Renal pelvis (tissue), 12 donors: ENCODE measurements at places on chromosomes 11 and 22.
A peak's percentile ranks its signal among the peaks of the same experiment; 100 is the strongest.

- no peak for DNase-seq
Observed at GRCh38 chr11:58573451-58574104, 2.1 kb downstream of the LPXN start.

DNA sequence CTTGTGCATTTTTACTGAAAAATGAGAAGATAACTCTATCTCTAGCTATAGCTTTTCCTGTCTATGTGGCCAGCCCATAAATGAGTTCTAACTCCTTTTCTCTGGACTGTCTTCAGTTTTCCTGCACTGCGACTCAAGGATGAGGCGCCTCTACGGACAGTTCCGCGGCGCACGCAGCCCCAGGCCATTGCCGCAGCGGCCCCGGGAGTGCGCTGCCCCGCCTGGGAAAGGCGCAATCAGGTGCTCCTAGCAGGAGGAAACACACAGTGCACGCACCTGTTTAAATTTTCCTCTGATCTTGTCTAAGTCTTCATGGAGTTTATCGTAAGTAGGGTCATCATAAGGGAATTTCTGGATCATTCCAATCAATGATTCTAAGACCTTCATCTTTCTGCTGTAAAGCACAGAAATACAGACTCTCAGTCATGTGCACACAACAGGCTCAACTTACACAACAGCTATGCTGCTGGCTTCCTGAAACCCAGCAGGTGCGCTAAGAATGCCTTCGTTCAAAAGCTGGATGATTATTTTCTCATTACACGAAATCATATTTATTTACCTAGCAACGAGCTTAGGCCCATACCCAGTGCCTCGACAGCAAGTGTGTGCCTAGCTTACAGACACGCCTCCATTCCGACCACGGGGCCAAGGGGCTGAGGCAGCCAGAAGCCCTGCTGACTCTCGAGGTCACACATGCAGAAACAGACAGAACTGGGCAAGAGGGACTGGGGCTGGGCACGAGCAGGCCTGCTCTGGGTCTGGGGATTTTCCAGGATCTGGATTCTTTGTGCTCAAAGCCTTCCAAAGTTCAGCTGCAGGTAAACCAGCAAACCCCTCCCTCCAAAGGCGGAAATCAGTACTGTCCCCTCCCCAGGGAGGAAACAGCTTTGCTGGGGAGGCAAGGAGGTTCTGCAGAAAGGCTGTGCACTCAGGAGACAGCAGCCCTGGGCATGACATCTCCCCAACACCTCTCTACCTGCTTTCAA, 7.2 kb downstream of the LTO1 start:
- DNase-seq = no peak

DNA sequence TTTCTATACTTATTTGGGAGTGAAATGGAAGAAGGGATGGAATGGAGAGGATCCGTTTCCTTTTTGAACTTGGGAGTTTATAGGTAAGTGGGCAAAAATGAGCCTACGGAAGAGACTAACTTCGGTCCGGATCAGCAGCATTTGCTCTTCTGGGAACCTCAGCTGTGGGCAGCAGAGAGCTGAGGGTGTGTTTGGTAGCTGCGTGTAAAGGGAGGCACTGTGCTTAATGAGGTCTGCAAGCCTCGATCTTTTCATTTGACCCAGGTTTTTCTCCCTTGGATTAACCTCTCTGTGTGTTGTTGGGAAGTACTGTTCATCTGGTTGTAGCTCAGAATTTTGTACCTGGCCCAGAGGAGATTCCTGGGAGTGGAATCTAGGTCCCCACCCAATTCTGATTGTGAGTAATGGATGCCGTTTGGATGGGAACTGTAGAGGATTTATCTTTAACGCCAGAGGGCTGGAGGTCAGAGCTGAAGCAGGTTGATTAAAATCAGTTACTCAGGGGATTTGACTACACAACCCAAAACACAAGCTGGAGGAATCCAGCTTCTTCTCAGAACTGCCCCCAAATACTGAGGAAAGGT, 201.6 kb upstream of the SORL1-AS1 start:
- DNase-seq = no peak

GRCh38 chr11:102510439-102511135, 20.0 kb downstream of the MMP7 start:
- no peak for DNase-seq

GRCh38 chr22:31841078-31841827, 87.4 kb downstream of the DEPDC5 start:
- DNase-seq = no peak

- peak; percentile 34 for DNase-seq
Observed at GRCh38 chr11:61041755-61042518, 60.4 kb upstream of the CD5 start.

DNA sequence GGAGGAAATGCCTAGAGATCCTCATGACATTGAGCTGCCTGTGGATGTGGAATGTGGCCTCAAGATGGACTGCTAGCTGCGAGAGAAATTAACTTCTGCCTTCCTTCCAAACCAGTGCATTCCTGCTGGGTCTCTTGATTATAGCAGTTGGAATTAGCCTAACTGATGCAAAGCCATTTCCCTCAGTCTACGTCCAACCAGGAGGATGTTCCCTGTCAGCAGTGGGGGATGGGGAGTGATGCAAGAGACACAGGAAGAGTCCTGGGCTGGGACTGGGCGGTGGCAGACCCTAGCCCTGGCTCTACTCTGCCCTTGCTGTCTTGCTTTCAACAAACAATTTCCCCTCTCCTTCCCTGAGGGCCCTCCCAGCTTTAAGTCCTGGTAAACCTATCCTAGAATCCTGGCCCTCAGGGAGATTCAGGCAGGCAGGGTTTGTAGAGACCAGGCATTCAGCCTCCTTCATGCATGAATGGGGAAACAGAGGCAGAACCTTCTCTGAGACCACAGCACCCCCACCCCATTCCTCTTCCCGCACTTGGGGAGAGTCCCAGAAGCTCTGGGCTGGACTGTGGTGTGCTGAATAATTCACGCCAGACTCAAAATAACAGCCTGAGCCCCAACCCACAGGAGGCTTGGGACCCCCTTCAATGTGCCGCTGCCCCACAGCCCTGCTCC, 17.0 kb downstream of the C11orf96 start:
- DNase-seq = no peak

- no peak for DNase-seq
Observed at GRCh38 chr11:120136356-120136755, 1.6 kb downstream of the TRIM29 start.

DNA sequence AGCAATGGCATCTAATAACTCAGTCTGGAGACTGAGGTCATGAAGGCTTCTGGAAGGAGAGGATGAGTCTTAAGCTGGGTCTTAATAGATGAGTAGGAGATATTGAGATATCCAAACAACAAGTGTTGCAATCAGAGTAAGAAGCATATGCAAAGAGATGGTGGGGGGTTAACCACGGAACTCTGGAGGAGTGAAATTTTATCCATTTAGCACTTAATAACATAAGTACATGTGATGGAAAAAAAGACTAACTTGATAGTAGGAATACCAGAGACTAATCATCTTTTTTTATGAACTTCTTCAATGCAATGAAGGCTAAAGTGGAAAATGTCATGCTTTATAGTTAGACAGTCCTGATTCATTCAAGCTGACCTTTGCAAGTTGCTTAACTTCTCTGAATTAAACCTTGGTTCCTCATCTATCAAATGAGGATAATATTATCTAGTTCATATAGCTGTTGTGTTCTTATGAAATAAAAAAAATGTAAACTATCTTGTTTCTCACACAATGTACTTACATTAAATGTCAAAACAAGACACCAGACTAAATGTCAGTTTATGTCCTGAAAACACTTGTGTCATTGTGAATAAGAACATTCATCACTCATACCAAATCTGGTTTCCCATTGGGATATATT, 403.1 kb upstream of the CCDC90B start:
- DNase-seq = no peak

- DNase-seq = peak; percentile 84
Observed at GRCh38 chr11:78417888-78418583, 416 bp upstream of the GAB2 start.

DNA sequence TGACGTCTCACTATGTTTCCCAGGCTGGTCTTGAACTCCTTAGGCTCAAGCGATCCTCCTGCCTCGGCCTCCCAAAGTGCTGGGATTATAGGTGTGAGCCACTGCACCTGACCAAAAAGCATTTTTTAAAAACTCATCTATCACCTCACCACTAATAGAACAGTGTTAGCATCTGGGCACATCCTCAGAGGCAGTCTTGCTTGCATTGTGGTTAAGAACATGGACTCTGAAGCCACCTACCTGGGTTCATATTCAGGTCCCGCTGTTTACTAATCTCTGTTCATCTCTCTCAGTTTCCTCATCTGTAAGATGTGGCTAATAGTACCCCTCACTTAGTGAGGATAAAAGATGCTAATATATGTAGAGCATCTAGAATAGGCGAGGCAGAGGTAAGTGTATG, 90.6 kb downstream of the PACS1 start:
- no peak for DNase-seq

DNA sequence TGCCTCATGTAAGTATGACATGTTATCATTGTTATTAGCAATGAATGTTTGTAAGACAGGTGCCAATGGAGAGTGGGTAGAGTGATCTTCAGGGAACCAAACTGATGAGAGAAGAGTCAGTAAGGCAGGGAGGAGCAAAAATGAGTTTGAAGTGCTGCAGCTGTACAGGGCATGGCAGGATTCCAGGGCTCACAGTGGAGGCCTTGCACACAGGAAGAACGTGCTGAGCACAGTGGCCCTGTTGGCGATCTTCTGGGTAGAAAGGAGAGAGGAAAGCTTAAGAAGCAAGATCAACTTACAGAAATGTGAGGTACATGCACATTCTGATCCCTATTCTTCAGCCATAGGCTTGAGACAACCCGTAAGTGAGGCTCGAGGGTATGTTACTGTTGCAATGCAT, 219.3 kb upstream of the TMEM45B start:
- DNase-seq = no peak

- no peak for DNase-seq
Observed at GRCh38 chr22:46415776-46416519, 80.4 kb downstream of the TRMU start.

GRCh38 chr11:32216749-32217148, 125.9 kb downstream of the RCN1 start:
- DNase-seq = no peak

GRCh38 chr11:11577932-11578911, 43.6 kb downstream of the GALNT18 start:
- DNase-seq = no peak

GRCh38 chr22:37148031-37148651, 1.6 kb downstream of the IL2RB start:
- no peak for DNase-seq

DNA sequence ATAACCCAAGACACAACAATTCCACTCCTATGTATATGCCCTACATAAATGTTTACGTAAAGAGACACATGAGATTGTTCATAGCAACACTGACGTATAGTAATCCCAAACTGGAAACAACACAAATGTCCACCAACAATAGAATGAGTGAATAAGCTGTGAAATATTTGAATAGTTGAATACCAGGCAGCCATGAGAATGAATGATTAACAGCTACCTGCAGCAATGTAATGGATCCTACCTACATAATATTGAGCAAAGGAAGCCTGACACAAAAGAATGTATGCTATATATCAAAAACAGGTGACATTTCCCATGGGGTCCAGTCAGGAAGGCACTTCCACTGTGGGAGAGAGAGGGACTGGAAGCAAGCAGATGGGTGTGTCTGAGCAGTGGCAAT, 92.8 kb upstream of the LINC01488 start:
- no peak for DNase-seq

DNA sequence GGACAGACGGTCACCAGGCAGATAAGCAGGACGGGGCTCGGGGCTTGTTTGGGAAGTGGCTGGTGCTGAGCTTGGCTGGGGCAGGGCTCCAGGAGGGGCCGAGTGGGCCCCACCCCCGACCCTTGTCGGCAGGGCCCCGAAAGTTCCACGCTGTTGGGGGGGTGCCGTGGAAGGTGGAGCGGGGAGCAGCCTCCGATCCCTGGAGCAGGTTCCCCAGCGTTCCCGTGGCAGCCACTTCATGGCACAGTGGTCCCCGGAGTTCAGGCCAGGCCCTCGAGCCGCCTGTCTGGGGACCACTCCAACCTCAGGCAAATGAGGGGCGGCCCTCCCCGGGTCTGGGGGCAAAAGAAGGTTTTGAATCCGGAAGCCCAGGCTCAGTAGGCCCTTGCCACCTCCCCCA, 46.7 kb upstream of the PPARA start:
- DNase-seq = no peak

GRCh38 chr22:42582987-42583386, 29.2 kb downstream of the SERHL2 start:
- no peak for DNase-seq

DNA sequence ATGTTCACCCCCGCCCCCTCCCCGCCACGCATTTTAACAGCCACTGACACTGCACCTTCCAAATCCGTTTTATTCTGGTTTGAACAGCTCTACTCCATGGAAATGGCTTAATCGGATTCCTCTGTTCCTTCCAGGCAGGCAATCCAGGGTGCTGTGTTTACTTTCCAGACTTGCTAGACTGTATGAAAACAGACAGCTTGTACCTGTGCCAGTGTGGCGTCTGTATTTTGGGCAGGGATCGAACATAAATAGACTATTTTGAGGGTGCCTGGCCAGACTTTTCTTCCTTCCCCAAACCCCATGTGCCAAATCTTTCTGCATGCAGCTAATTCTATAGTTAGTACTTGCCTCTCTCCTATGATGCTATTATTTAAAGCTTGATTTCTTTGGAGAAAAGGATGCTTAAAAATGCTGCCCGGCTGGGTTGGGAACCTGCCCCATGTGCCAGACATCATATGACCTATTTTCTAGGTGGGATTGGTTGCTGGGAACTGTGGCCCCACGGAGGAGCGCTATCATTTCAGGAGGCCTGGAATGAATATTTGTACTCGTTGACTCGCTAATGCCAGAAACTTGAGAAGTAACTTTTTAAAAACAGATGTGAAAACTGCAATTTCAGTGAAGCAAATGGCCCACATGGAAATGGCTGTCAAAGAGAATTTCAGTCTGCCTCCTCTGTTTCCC, 814.8 kb downstream of the BRD1 start:
- no peak for DNase-seq

DNA sequence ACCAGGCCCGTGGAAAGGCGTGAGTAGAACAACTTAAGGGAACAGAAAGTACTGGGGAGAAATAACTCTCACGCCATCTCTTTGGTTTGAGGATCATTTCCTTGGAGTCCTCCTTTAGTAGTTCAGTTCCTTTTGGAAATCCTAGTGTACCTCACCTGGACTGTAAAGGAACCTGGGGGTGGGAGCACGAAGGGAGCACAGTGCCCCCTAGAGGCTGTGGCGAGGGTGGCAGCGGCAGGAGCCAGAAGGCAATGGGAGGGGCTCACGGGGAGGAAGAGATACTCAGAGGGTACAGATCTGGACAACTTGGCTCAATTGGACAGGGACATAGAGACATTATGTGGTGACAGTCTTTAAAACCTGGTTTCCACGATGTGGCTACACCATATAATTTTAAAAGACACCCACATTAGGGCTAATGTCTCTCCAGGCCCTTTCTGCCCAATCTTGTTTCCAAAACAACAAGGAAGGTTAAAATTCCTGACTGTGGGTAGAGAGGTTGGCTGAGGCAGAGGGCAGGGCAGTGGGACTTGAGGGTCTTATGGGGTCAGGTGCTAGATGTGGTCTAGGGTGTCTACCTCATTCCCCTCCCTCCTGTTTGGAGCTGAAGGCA, 87.0 kb downstream of the CSNK2A3 start:
- no peak for DNase-seq
